NCI-H2227 treated with DMSO at 0.1 percent for 48 hours (cell line): ENCODE measurements at places on chromosomes 16 and 17.

- DNase-seq, result peak; percentile 97
Observed at GRCh38 chr17:51046514-51047384, 73.9 kb downstream of the SPAG9 start.

- DNase-seq, result no peak
Observed at GRCh38 chr17:13920413-13920812, 148.9 kb upstream of the COX10 start.

- DNase-seq, result no peak
Observed at GRCh38 chr16:85569615-85570212, 43.4 kb upstream of the GSE1 start.

DNA sequence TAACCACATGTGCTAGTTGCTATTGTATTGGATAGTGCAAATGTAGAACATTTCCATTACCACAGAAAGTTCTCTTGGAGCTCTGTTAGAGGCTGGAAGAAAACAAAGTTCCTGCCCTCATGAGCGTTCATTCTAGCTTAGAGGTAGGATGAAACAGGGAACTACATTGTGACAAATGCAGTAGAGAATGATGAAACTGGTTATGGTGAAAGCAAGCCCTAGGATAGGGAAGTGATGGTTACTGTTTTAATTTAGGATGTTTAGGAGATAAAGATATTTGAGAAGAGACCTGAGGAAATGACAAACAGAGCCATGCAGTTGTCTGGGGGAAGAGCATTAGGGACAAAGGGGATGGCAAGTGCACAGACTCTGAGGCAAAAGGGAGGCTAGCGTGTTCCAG is 50.7 kb downstream of the AATF start:
- DNase-seq, result no peak

- no peak for DNase-seq
Observed at GRCh38 chr16:27839419-27839818, 224.1 kb downstream of the GSG1L start.

- DNase-seq, result no peak
Observed at GRCh38 chr17:82480318-82480717, 21.8 kb downstream of the NARF start.

- DNase-seq, result no peak
Observed at GRCh38 chr16:72247821-72248253, 75.9 kb upstream of the PMFBP1 start.
